ENCODE measurements at places on chromosomes 1 and 21.

DNA sequence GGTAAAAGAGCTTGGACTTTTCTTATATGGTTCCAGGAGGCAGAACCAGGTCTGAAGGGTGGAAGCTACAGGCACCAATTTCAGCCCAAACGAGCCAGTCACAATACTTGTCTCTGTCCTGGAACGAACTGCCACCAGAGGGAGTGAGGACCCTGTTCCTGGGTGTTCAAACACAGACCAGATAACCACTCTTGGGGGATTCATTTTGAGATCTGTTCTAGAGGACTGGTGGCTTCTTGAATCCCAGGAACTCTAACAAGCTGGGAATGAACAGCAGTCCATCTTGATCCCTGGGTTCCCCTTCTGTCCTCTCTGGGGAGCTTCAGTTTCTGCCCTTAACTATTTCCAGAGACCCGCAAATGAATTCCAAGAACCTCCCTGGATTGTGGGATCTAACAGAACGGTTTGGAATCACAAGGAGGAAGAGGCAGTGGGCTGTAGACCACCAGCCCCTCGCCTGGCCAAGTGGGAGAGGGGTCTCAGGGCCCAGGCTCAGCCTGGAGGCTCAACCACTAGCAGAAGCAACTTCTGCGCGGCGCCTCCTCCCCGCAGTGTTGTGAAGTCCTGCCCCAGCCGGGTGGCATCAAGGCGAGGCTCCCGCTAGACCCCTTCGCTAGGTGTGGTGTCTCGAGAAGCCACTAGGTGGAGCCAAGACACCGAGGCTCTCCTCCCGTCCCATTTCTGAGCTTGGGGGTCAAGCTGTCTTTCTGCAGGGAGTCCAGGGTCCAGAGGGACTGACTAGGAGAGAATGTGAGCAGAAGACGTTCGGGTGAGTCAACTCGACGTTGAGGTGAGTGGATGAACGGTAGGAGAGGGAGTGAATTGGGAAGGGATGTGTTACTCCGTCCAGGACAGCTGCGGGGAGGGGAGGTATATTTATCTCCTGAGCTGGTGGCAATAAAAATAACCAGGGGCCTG lies 12.1 kb upstream of the NES start:
- DNase-seq, result peak; percentile 66

DNA sequence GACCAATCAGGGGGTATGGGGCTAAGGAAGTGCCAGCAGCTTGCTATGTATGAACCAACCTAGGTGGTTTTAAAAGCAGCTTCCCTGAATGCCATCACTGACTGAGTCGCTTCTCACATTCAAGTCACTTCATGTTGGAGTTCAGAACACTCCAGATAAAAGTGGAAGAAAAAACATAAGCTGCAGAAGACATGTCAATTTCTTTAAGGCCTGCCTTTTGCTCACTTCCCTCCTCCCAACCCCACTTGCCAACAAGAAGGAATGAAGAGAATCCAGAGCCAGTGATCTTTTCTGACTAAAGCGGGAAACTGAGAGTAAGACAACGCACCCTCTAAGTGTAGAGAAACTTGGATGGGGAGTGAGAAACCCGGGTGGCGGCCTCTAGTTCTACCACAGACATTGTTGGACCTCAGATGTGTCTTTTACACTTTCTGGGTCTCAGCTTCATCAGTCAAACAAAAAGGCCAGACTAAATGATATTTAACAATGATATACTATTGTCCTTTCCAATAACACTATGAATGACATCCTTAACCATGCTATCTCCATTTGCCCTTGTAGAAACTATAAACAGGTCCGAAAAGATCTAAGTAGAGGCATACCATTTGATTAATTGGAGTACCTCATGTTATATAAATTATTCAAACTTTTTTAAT lies 54.1 kb downstream of the LUZP1 start:
- no peak for DNase-seq

DNA sequence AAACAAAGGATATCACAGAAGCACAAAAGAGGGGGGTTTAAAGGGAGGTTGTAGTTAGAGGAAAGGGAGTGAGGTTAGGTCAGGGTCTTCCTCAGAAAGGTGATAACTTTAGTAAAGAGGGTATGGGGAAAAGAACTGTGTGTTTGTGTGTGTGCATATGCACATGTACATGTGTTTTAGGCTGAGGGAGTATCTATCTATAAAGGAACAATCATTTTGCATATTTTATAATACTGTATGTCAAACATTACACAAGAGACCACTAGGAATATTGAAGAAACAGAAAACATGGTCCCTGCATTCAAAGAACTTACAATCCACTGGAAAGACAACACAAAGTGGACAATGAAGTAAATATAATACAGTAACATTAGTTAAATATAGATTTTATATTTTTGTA lies 132.2 kb downstream of the ACBD6 start:
- DNase-seq, result no peak

- no peak for DNase-seq
Observed at GRCh38 chr1:23555986-23556634, 3.2 kb downstream of the ID3 start.

DNA sequence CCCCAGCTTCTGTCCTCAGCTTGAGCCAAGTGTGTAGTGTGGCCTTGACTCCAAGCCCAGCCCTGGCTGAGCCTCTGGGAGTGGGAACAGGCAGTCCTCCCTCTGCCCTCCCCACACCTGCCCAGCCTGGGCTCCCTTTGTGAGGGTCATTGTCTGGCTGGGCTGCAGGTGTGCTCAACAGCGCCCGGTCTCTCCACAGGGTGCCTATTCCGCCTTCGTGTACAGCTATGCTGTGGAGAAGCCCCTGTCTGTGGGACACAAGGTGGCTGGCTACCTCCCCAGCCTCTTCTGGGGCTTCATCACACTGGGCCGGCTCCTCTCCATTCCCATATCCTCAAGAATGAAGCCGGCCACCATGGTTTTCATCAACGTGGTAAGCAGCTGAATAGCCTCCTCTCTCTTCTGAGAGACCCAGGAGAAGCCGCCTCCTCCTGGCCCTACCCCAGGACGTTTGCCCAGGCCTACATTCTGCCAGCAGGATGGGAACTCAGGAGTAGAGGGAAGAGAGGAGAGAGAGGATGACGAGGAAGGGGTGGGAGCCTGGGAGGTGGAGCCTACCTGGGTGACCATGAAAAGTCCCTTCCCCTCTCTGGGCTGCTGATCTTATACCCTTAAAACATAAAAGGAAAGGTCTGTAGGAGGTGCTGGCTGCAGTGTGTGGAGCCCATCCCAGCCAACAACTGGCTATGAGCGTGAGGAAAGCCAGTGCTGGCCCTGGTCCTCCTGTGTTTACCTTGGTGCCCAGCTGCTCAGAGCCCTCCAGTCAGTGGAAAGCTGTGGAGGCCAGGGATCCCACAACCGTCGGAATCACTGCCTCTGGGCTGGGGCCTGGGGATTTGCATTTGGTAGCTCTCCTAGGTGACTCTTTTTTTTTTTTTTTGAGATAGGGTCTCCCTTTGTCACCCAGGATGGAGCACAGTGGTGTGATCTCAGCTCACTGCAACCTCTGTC lies 45.7 kb downstream of the ELK4 start:
- no peak for DNase-seq

DNA sequence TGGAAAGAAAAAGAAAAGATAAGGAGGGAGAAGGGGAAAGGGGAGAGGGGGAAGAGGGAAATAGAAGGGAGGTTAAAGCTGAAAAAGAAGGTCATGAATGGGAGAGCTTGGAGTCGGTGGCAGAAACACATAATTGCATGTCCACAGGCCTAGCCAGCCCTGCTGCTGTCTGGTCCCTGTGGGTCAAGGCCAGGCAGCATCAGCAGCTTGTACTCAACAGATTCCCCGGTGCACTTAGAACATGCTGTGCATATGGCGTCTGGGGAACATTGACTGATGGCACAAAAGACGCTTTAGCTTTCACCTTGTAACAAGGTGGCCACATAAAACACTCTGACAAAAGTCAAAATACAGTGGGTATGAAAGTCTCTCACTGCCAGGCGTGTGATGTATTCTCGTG lies 25.9 kb downstream of the COG2 start:
- DNase-seq, result no peak

DNA sequence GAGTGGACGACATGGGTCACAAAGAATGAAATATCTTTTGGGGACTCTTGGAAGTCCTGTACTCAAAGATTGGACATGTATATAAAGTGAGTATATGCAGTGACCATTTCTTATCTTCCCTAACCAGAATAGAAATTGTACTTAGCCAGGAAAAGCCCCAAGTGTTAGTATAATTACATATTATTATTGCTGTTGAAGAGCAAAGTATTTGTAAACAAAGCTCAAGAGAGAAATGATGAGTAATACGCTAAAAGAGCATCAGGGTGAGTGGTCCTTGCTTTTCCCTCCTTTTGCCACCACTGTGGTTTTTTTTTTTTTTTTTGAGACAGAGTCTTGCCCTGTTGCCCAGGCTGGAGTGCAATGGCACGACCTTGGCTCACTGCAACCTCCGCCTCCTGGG lies 6.4 kb upstream of the CGN start:
- DNase-seq, result no peak

GRCh38 chr1:155179112-155180031 lies 5.7 kb downstream of the TRIM46 start:
- DNase-seq, result no peak

- DNase-seq, result no peak
Observed at GRCh38 chr1:186858923-186859322, 30.2 kb downstream of the PLA2G4A start.

Measured in NCI-H748 treated with DMSO at 0.1 percent for 48 hours (cell line).